ENCODE measurements at places on chromosomes 3 and 15.

GRCh38 chr3:107034142-107034541 lies 343.1 kb upstream of the CCDC54 start:
- DNase-seq = no peak

DNA sequence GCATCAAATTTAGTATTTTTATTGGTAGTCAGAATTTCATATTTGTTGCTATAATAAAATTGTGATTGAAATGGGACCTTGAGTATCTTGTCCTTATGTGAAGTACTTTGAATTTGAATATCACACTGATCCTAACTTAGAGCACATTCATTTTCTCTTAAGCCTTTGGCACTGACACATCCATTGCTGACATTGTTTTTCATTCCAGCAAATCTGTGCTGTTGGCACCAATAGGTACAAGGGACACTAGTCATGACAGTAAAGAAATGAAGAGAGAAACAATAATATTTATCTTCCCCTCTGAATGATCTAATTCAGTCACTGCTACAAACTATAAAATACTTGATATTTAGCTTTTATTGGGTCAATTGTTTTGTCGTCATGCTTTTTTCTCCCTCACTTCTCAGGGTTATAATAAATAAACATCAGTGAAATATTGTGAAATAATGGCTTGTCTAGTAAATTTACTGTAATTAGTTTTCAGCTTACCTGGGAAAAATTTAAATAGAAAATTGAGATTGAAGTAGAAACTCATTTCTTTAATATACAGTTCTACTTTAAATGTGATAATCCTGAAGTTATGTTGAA lies 166.8 kb upstream of the MLF1 start:
- DNase-seq = no peak

DNA sequence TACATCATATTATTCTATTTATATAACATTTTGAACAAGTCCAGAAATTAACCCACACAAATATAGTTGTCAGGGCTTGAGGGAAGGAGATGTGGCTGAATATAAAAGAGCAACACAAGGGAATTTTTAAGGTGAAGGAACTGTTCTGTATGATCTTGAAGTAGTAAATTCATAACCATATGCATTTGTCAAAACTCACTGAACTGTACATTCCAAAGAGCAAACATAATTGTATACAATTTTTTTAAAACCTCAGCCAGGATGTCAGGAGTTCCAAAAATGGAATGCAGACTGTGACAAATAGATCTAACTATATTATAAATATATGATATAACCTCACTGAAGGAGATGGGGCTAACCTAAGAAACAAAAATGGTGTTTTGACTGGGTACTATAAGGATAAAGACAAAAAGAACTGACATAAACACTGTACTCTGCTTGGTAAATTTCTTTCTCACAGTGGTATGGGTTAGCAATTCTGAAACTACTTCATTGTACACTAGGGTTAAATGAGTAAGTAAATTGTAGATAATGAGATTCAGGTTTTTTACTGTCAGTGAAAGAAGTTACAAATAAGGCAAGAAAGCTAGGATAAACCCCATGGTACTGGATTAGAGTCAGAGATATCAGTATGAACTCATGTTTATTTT lies 14.4 kb downstream of the GOLGB1 start:
- no peak for DNase-seq

- DNase-seq = no peak
Observed at GRCh38 chr3:141055136-141055535, 4.0 kb downstream of the SPSB4 start.

GRCh38 chr3:47909607-47910006 lies 106.6 kb downstream of the MAP4 start:
- no peak for DNase-seq

- DNase-seq = no peak
Observed at GRCh38 chr3:66398228-66399025, 102.4 kb downstream of the LRIG1 start.

- DNase-seq = no peak
Observed at GRCh38 chr15:41219381-41219780, 11.2 kb downstream of the EXD1 start.

- no peak for DNase-seq
Observed at GRCh38 chr3:32700244-32700643, 15.3 kb downstream of the CNOT10 start.

- no peak for DNase-seq
Observed at GRCh38 chr3:171837698-171838097, 5.5 kb upstream of the TMEM212 start.

- DNase-seq = no peak
Observed at GRCh38 chr3:148004331-148004730, 595.2 kb downstream of the ZIC1 start.

DNA sequence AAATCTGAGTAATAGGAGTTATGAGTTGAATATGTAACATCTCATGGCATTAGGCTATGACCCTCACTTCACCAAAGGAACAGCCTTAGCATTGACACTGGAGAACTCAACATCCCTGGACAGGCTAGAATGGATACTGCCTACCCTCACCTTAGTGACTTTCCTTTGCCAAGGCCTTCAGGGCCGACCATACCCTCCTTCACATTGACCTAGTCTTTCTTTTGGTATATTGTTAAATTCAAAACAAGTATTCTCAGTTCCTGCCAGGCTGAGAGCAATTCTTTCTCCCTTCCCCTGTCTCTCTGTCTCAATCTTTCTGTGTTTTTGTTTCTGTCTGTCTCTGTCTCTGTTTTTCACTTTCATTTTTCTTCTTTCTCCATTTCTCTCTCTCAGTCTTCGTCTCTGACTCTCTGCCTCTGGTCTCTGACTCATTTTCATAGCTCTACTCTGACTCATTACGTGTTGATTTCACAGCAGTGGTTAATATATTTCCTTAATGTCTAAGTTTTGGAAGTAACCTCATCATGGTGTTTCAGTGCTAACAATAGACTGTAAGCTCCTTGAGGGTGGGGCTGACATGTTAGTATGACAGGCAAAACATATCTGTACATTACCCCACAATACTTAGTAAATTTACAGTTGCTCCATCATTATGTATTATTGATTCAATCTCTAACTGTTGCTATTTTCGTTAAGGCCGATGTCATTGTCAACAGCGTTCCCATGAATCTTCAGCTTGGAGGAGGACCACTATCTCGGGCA lies 32.5 kb downstream of the PARP15 start:
- DNase-seq = no peak

DNA sequence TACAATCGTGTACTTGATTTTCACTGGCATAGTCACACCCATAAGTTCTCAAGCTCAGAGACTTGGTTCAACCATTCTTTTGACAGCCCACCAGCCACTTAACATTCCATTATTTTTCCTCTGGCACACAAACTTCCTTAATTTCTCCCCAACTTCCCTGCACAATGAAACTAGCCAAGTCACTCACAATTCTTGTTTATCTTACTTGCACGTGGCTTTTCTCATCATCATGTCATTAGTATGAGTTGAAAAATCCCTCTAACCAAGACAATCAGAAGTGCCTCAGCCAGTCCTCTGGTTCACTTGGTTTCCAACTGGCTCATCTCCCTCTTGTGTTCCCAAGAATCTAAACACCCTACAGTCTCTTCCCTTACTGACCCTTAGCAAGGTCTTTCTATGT lies 110.5 kb upstream of the PTPRG start:
- no peak for DNase-seq
